Activated naive CD4-positive, alpha-beta T cell treated with anti-CD3 and anti-CD28 coated beads, Interleukin-2, amount 10 ng/mL, durations not matched to agents 5 hours and 36 hours (primary cell): ENCODE measurements at places on chromosomes 2 and 18. TPM values are rescaled to one million over a fixed set of nuclear protein-coding genes. Genes with fewer than 3 reads are reported as not detected.

The DSC1 gene
- total RNA-seq = 0.55 TPM

The SCN1A gene
- not detected for total RNA-seq

The LDLRAD4 gene
- 32.5 TPM for total RNA-seq

The LCT gene
- total RNA-seq = 0.13 TPM

The CDK15 gene
- not detected for total RNA-seq
